Uterus (tissue), 4 donors: ENCODE measurements at places on chromosomes 1 and 21. TPM values are rescaled to one million over a fixed set of nuclear protein-coding genes. Genes with fewer than 3 reads are reported as not detected.

GRCh38 chr1:145961109-145961424 lies 3.2 kb upstream of the LIX1L start:
- no peaks in the 10 kb centered on the region for H3K27me3 ChIP-seq
- peaks cover 13% of the 10 kb centered on the region for H3K4me1 ChIP-seq
- H3K36me3 ChIP-seq = no peaks in the 10 kb centered on the region

The OPRD1 gene
- total RNA-seq = not detected

The DYNLT5 gene
- total RNA-seq = 1.3 TPM

DNA sequence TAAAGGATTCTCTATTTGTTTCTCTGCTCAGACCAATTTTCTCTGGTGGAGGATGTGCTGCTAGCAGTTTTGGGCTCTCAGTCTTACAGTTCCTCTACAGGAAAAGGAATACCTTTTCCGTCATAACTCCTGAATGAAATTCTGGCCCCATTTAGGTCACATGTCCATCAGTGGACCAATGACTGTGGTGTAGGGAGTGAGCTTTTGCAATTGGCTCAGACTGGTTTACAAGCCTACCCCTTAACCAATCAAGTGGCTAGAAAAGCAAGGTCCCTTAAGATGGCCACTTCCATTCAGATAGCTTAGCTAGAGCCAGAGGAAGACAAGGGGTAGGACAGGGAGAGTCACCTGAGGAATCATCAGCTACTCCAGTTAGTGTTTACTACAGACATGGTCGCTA lies 16.4 kb upstream of the ZNF281 start:
- no peaks in the 10 kb centered on the region for H3K4me1 ChIP-seq
- no peak overlapping the region for H3K4me3 ChIP-seq
- H3K36me3 ChIP-seq = no peaks in the 10 kb centered on the region
- H3K27me3 ChIP-seq = no peaks in the 10 kb centered on the region
- DNase-seq = no peak
- no peak overlapping the region for H3K27ac ChIP-seq

GRCh38 chr1:23627069-23627735 lies 64.4 kb upstream of the RPL11 start:
- H3K27me3 ChIP-seq = no peaks in the 10 kb centered on the region
- H3K4me1 ChIP-seq = no peaks in the 10 kb centered on the region
- H3K27ac ChIP-seq = no peak overlapping the region
- no peak for DNase-seq

DNA sequence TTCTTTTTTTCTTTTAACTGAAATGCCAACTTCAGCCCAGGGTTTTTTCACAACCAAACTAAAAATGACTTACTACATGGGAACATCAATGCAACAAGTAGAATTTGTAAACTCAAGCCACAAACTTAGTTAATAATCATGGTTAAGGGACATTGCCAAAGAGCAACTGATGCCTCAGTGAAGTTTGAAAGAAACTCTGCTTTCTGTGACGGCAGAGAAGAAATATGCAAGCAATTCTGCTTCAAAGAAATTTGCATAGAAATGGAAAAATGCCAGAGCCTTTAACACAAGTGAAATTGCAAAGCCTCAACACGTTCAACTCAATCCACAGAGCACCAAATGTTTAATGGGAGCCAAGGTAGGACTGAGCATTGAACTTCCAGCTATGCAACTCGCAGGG lies 5.0 kb upstream of the CHD5 start:
- no peaks in the 10 kb centered on the region for H3K4me1 ChIP-seq
- no peaks in the 10 kb centered on the region for H3K36me3 ChIP-seq
- DNase-seq = no peak
- H3K27me3 ChIP-seq = no peaks in the 10 kb centered on the region
- H3K4me3 ChIP-seq = no peak overlapping the region

The LAMTOR2 gene
- total RNA-seq = 53.2 TPM

The LACTBL1 gene
- total RNA-seq = not detected

The CD1C gene
- not detected for total RNA-seq

DNA sequence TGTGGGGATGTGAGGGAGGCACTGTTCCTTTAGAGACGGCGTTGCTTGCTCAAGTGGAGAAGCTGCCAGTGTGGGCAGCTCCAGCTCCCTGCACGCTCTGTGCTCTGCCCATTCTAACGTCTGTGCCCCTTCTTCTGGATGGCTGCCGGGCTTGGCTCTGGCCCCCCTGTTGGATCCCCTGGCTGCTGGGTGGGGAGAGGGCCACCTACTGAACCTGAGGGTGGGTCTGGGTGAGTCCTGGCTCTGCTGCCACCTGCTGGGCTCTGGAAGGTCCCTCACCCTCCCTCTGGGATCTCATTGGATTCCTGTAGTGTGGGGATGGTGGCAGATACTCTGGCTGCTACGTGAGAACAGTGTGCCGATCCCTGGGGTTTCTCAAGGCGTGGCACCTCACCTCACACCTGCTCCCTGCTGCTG lies 5.0 kb downstream of the PFKL start:
- H3K4me3 ChIP-seq = no peak overlapping the region
- no peak overlapping the region for H3K27ac ChIP-seq
- peak; percentile 42 for DNase-seq
- no peaks in the 10 kb centered on the region for H3K36me3 ChIP-seq
- peaks cover 6% of the 10 kb centered on the region for H3K4me1 ChIP-seq
- H3K27me3 ChIP-seq = no peaks in the 10 kb centered on the region

GRCh38 chr1:8817412-8818324 lies at the start of gene RERE:
Gene RERE, minus strand, starts transcription at chr1:8817640.
- peak within 1 kb of the TSS; percentile 97 for H3K27ac ChIP-seq
- peak within 1 kb of the TSS; percentile 66 for H3K4me3 ChIP-seq
- no peaks in the 10 kb centered on the region for H3K36me3 ChIP-seq
- DNase-seq = peak; percentile 95
- H3K4me1 ChIP-seq = no peaks in the 10 kb centered on the region
- H3K27me3 ChIP-seq = no peaks in the 10 kb centered on the region

DNA sequence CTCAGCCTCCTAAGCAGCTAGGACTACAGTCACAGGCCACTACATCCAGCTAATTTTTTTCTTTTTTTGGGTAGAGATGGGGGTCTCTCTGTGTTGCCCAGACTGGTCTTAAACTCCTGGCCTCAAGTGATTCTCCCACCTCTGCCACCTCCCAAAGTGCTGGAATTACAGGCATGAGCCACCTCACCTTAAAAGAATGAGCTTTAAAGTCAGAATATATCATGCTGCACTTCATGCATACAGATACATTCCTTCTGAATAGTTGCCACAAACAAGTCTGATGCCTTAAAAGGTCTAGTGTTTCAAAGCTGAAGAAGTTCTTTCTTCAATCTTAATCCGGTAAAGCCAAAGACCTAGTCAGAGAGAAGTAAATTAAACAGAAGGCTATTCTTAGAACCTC lies 23.8 kb upstream of the CPLANE2 start:
- H3K36me3 ChIP-seq = no peaks in the 10 kb centered on the region
- no peak overlapping the region for H3K27ac ChIP-seq
- H3K27me3 ChIP-seq = no peaks in the 10 kb centered on the region
- DNase-seq = no peak
- H3K4me1 ChIP-seq = no peaks in the 10 kb centered on the region

DNA sequence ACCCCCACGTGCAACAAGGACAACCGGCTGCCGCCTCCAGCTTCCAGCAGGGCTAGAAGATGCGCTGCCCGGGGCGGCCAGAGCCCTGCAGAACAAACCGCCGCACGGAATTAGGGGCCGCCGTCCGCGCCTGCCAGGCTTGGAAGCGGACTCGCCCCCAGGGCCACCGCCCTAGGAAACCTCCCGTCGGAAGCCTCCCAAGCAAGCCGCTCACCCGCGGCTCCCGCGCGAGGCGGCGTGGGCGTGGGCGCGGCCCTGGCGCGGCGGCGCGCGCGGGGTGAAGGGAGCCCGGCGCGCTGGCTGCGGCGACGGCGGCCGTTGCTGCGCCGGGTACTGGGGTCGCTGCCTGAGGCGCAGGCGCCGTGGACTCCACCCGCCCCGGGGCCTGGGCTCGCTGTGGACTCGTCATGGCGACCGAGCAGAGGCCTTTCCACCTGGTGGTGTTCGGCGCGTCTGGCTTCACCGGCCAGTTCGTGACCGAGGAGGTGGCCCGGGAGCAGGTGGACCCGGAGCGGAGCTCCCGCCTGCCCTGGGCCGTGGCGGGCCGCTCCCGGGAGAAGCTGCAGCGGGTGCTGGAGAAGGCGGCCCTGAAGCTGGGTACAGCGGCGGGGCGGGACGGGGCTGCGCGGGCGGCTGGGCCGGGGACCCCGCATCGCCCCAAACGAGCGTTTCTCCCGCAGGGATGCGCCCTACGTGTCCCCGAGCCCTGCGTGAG lies at the start of gene SCCPDH:
Gene SCCPDH (plus strand): TSS at position 394 of the 715 bp plus-strand sequence. CDS start 14 bp downstream, at position 408.
- H3K4me3 ChIP-seq = peak within 1 kb of the TSS; percentile 63
- H3K27me3 ChIP-seq = no peaks in the 10 kb centered on the region
- no peaks in the 10 kb centered on the region for H3K4me1 ChIP-seq
- H3K27ac ChIP-seq = peak within 1 kb of the TSS; percentile 75
- no peaks in the 10 kb centered on the region for H3K36me3 ChIP-seq

DNA sequence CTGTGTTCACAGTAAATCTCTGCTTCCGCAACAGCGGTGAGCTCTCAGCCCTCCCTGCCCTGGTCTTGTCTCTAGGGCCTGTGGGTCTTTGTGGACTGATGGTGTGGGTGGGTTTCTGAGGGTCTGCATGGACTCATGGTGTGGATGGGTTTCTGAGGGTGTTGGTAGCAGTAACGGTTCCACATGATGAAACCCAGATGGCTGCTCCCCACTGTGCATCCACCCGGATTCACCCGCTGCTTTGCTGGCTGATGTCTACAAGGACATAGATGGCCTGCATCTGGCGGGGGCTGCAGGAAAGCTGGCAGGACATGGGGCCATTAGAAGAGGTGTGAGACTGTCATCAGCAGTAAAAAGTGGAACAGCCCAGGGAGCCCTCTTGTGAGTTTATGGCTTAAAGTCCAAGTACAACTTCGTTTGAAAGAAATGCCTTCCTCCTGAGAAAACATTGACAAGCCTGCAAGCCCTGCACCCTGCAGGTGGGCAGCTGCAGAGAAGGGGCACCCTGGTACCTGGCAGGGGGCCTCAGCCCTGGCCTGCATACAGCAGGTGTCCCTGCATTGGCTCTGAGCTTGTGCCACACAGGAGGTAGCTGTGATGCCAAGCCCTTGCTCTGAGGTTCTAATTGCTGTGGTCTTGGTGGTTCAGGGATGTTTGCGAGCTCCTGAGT lies 156.9 kb upstream of the COL6A1 start:
- DNase-seq = no peak
- H3K27ac ChIP-seq = no peak overlapping the region
- peaks cover 8% of the 10 kb centered on the region for H3K4me1 ChIP-seq
- no peaks in the 10 kb centered on the region for H3K27me3 ChIP-seq

DNA sequence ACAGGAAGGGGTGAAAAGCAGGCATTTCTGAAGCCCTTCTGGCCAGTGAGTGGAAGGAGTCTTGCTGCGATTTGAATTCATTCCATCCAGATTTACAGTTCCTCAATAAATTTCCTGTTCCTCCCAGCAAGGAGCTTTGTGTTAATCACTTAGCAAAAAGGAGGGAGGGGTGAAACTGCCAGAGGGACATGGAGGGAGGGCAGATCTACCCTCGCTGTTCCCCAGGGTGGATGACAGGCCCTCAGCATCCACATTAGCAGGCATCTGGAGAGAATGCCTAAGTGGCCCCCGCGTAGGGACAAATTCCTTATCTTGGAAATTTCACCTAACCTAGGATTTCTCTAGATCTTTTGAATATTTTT lies 1.2 kb downstream of the ETV3 start:
- H3K27ac ChIP-seq = no peak overlapping the region
- peak overlapping the region; percentile 92 for H3K4me3 ChIP-seq
- no peak for DNase-seq
- H3K36me3 ChIP-seq = no peaks in the 10 kb centered on the region
- peaks cover 10% of the 10 kb centered on the region for H3K4me1 ChIP-seq
- H3K27me3 ChIP-seq = no peaks in the 10 kb centered on the region

The ARHGEF11 gene
- total RNA-seq = 31.7 TPM

DNA sequence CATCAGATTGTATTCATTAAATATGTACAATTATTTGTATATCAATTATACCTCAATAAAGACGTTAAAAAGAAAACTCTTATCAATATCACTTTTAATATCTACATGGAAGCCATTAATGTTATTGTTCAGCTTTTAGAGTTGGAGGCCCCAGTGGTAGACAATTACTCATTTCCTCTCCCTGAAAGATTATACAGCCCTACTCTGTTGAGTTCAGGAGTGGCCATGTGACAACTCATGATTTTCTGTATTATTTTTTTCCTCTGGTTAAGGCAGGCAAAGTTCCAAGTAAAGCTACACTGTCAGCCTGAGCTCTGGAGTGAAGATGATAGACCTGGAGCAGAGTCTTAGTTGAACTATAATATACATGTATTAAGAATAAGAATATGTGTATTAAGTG lies 247.9 kb upstream of the B3GALT2 start:
- H3K27ac ChIP-seq = no peak overlapping the region
- no peaks in the 10 kb centered on the region for H3K36me3 ChIP-seq
- H3K27me3 ChIP-seq = no peaks in the 10 kb centered on the region

The AMY2A gene
- total RNA-seq = not detected

- H3K27me3 ChIP-seq = no peaks in the 10 kb centered on the region
- H3K4me1 ChIP-seq = peaks cover 28% of the 10 kb centered on the region
- peak overlapping the region; percentile 95 for H3K27ac ChIP-seq
- H3K4me3 ChIP-seq = no peak overlapping the region
- DNase-seq = no peak
- H3K36me3 ChIP-seq = no peaks in the 10 kb centered on the region
Observed at GRCh38 chr1:16248007-16248436, 11.0 kb upstream of the CPLANE2 start.

GRCh38 chr1:113946112-113946511 lies 17.0 kb downstream of the HIPK1 start:
- H3K36me3 ChIP-seq = no peaks in the 10 kb centered on the region
- H3K4me1 ChIP-seq = no peaks in the 10 kb centered on the region
- no peaks in the 10 kb centered on the region for H3K27me3 ChIP-seq
- no peak overlapping the region for H3K27ac ChIP-seq
- H3K4me3 ChIP-seq = no peak overlapping the region
- no peak for DNase-seq
